ENCODE measurements at places on chromosomes 6 and 20.

- no peak for DNase-seq
Observed at GRCh38 chr6:107030151-107030550, 2.2 kb downstream of the MTRES1 start.

DNA sequence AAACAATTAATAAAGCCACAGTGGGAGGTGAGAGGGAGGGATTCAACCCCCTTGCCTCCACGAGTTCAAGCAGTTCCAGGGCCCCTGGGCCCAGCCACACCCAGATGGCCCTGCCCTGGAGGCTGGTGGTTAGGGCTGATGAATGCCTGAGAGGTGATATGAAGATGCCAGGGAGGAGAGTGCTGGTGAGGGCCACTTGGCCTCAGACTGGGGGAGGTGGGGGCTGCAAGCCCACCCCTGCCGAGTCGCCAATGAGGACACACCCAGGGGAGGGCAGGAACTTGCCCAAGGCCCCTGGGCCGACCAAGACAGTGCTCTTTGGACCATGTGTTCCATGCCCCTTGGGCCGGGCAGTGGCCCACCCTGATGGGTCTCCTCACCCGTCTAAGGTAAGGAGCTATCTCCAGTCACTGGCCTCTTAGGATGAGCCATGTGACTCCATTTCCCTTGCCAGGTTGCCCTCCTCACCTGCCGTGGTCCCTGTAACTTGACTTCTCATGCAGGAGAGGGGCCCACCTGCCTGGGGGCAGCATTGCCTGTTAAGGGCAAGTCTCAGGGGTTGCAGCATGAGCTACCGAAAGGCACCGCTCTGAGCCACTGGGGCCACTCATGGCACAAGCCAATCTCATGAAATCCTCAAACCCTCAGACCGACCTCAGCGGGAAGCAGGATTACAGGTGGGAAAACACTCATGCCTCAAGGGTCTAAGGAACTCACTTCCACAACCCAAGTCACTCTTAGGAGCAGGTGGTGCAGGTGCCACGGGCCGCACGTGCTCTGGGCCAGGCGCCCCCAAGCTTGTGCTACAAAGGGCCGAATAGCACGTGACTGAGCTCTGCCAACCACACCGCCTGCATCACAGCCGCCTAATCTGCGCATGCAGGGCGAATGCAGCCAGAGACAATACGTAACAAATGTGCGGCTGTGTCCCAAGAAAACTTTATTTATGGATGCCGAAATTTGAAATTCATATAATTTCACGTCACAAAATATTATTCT is 147.4 kb upstream of the MLN start:
- DNase-seq = no peak

GRCh38 chr6:46440641-46441040 is 50.6 kb downstream of the RCAN2 start:
- DNase-seq = no peak

- DNase-seq = no peak
Observed at GRCh38 chr6:35610830-35611229, 77.9 kb downstream of the FKBP5 start.

Data from activated naive CD8-positive, alpha-beta T cell treated with anti-CD3 and anti-CD28 coated beads, Interleukin-2, amount 50 U/mL, for 16 hours (primary cell).